Uterus (tissue), 4 donors: ENCODE measurements at places on chromosomes 4 and X.

GRCh38 chrX:53281321-53281822, at the start of gene IQSEC2:
IQSEC2 (minus strand) TSS chrX:53281584.
- H3K4me1 ChIP-seq = no peaks in the 10 kb centered on the region
- H3K36me3 ChIP-seq = no peaks in the 10 kb centered on the region
- peak within 1 kb of the TSS; percentile 37 for H3K4me3 ChIP-seq
- DNase-seq = peak; percentile 94

- no peaks in the 10 kb centered on the region for H3K27me3 ChIP-seq
- H3K27ac ChIP-seq = no peak overlapping the region
- no peaks in the 10 kb centered on the region for H3K36me3 ChIP-seq
Observed at GRCh38 chr4:13559413-13559812, 15.1 kb upstream of the NKX3-2 start.

- H3K27ac ChIP-seq = no peak overlapping the region
- H3K4me3 ChIP-seq = no peak overlapping the region
- no peaks in the 10 kb centered on the region for H3K27me3 ChIP-seq
- no peaks in the 10 kb centered on the region for H3K36me3 ChIP-seq
Observed at GRCh38 chrX:139052461-139052860, 340.9 kb upstream of the FGF13 start.

DNA sequence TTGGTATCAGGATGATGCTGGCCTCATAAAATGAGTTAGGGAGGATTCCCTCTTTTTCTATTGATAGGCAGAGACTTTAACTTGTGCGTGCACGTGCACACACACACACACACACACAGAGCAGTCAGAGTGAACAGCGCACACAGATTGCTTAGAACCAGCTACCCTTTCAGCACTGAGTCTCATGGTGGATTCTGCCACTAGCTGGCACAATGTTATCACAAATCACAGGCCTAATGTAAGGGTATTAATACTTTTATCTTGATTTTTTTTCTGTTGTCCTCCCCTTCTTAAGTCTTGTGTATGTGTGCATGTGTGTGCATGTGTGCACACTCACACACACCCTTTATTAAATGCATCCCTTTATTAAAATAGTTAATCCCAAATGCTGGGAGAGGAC, 53.2 kb downstream of the HADH start:
- no peaks in the 10 kb centered on the region for H3K36me3 ChIP-seq
- no peak for DNase-seq
- H3K27ac ChIP-seq = no peak overlapping the region
- no peaks in the 10 kb centered on the region for H3K4me1 ChIP-seq

- H3K27ac ChIP-seq = peak overlapping the region; percentile 96
- H3K36me3 ChIP-seq = no peaks in the 10 kb centered on the region
- no peaks in the 10 kb centered on the region for H3K27me3 ChIP-seq
- no peak for DNase-seq
- H3K4me3 ChIP-seq = peak overlapping the region; percentile 44
Observed at GRCh38 chr4:1170156-1170975, 2.0 kb downstream of the SPON2 start.
